ENCODE measurements at places on chromosomes 3 and 15.

GRCh38 chr3:121064121-121064520, 156.1 kb downstream of the STXBP5L start:
- DNase-seq: no peak

DNA sequence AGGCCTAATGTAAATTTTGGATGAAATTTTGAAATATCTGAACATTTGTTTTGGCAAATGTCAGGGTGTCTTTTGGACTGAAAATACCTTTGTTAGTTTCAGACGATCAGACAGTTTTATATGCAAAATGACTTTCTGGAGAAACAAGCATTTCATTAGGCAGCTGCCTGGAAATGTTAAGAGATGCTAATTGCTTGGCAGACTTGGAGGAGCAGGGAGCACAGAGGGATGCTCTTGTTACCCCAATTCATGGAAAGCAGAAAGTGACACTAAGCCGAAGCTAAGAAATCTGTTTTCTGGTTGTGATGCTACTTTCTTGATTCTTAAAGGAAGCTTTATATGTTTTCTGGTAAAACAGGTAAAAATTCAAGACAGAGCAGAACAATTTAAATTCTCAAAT, 204.3 kb upstream of the GBE1 start:
- DNase-seq: no peak

DNA sequence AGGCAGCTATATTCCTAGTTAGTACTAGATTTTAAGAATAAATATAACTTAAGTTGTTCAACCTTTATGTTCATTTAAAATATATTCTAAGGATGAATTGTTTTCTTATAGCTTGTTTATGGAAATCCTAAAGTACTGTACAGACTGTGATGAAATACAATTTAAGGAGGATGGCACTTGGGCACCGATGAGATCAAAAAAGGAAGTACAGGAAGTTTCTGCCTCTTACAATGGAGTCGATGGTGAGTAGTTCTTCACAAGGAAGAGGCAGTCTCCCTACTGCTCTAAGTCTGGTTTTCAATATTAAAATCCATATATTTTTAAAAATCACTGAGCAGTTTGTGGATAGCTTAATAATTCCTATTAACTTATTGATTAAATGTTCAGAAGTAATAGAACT, 29.6 kb downstream of the CALML4 start:
- no peak for DNase-seq

- DNase-seq: no peak
Measured at GRCh38 chr3:66035763-66036477, 2.8 kb downstream of the MAGI1 start.

DNA sequence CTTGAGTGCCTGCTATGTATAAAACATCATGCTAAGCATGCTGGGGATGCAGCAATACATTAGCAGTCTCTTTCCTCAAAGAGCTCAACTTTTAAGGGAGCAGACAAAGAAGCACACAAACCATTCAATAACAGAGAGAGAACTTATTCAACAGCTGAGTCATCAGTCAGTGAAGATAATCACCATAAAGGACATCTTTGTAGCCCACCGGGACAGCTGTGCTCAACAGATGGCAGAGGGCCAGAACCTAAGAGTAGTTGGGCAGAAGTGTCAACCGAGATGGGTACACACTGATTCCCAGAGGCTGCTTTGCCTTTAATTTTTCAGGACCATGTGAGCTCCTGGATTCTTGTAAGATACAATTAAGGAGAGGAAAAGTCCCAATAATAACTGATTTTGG, 4.2 kb upstream of the RAB8B start:
- DNase-seq: no peak

GRCh38 chr15:82181371-82181770, 81.2 kb downstream of the EFL1 start:
- DNase-seq: no peak

DNA sequence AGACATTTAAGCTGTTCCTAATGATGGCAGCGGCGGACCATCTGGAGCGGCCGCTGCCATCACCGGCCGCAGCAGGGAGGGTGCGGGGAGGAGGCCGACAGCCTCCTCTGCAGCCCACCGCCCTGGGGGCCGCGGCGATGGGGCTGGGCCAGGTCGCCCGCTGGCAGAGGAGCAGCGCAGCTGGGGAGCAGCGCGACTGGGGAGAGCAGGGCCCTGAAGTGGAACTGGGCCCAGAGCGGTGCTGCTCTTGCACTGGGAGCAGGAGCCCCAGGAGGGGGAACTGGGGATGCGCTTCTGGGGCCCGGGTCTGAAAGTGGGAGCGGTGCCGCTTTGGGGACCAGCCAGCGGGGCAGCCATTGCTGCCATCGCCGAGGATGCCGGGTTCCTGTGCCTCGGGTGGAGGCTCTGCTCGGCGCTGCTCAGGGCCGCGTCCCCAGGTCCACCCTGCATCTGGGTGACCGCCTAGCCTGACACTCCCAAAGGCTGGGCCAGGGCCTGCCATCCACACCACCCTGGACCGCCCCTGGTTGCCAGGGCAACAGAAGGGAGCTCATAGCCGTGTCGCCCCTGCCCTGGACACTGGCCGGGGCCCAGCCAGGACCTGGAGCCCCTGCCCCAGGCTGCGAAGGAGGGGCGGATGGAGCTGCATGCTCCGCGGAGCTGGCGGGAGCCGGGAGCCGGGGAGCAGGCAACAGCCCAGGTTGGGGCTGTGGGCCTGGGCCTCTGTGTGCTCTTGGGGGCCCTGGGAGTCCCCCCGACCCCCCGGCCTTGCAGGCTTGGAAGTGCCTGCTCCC, 15.5 kb upstream of the PLA2G4E start:
- no peak for DNase-seq

GRCh38 chr3:172726380-172726779, 15.5 kb upstream of the NCEH1 start:
- DNase-seq: no peak

DNA sequence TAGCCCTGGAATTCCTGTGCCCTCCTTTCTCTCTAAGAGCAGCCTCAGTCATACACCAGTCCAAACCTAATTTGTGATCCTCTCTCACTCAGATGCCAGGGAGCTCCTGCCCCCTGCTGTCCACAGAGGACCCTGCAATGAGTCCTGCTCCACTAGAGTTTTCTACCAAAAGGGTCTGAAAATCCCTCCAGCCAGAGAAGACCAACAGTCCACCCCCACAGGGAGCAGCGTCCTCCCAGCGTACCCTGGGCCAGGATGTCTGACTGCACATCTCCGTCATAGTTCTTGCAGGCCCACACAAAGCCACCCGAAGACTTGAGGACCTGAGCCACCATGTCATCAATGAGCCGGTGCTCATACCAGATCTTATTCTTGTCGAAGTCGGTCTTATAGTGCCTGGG, 15.4 kb downstream of the IDH2 start:
- DNase-seq: no peak

DNA sequence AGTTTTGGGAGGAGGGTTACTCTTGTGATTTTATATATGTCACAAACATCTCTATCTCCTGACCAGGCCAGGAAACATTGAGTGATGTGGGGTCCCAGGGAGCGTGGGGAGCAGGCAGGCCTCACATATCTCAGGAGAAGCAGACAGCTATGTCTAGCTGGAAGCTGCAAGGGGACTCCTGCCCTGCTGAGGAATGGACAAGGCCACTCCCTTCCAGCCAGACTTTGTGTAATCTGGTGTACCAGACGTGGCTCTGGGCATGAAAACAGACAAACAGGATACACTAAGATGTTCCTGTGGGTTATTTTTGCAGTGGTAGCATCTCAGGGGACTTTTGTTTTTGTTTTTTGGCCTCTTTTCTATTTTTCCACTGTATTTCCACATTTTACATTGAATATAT, 23.2 kb downstream of the CYP8B1 start:
- DNase-seq: no peak

DNA sequence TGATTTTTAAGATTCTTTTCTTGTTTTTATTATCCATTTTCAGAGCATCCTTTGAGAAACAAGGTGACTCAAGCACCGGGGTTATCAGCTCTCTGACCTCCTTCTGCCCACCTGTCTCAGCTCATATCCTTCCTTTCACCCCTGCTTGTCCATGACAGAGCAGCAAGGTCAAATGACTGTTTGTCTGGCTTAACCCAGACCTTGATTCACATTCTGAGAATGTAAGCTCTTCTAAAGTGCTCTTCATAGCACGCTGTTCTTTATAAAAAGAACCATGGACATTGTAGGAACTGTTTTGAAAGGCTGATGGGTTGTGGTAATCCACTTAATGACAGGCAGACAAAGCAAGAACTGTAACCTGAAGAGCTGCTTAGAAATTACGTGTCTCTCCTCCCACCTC, 122.5 kb downstream of the CHST2 start:
- DNase-seq: no peak

DNA sequence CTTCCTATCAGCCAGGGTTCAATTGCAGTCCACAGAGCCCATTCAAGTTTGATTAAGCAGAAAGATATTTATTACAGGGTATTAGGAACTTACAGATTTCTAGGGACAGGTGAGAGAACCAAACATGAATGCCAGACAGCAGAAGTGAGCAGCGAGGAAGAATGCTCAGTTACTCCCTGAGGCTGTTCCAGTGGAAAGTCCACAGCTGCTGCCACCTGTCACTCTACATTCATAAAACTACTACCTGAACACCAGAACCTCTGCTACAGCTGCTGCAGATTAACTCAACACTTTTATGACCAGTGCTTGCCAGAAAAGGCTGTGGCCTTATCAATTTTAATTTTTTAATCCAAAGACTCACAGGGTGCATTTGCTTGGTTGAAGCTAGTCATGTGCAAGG, 325.4 kb upstream of the ONECUT1 start:
- no peak for DNase-seq

DNA sequence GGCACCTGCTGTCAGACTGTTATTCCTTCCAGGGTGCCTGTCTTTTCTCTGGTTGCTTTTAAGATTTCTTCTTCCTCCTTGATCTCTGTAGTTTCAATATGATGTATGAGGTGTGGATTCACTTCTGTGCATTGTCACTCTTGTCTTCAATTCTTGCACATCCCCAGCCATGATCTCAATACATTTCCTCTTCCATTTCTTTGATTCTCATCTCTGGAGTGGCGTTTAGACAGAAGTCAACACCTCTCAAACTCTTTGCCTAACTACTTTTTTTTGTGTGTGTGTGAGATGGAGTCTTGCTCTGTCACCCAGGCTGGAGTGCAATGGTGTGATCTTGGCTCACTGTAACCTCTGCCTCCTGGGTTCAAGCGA, 224.4 kb upstream of the LYSMD4 start:
- DNase-seq: no peak

GRCh38 chr3:170815340-170815739, 54.7 kb downstream of the RPL22L1 start:
- DNase-seq: no peak

DNA sequence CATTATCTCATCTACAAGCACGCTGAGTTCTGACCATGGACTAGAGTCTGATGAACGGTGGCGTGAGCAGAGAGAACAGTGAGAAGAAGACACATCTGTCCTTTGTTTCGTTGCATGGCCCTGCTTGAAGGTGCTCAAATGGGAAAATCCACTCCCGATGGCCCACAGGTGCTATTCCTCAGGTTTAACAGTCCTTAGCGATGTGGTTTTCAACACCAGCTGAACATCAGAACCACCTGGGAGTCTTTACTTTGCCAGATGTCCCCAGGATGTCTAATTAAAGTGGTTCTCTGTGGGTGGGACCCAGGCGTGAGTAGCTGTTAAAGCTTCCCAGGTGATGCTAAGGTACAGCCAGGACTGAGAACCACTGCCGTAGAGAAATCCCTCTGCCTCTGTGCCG, 13.0 kb downstream of the ADAMTS17 start:
- no peak for DNase-seq

DNA sequence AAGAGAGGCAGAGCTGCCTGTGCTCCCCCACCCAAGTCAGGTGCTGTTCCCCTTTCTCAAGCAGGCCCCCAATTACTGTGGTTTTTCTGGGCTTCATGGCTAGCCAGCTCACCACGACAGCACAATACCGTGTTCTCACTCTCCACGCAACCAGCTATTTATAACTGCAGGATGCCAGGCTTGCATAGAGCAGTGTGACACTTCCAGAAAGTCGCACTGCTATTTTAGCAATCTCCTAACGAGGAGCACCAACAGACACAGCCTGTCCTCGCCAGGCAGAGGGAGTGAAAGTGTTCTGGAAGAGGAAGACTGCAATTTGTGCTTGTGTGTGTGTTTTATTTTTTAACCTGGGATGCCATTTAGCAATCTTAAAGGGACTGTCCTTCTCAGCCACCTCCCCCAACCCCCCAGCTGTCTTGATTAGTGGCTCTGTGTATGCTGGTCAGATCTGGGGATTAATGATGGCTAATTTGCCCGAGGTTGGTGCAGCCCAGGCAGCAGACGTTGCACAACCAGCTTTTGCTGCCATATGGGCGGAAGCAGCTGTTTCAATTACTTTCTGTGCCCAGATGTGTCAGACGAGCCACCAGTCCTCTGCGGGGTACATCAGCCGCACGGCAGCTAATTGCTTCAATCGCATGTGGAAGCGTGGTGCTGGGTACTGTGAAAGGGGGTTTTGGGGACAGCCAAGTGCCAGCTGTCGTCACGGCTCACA, 268.0 kb upstream of the ARRDC4 start:
- no peak for DNase-seq

DNA sequence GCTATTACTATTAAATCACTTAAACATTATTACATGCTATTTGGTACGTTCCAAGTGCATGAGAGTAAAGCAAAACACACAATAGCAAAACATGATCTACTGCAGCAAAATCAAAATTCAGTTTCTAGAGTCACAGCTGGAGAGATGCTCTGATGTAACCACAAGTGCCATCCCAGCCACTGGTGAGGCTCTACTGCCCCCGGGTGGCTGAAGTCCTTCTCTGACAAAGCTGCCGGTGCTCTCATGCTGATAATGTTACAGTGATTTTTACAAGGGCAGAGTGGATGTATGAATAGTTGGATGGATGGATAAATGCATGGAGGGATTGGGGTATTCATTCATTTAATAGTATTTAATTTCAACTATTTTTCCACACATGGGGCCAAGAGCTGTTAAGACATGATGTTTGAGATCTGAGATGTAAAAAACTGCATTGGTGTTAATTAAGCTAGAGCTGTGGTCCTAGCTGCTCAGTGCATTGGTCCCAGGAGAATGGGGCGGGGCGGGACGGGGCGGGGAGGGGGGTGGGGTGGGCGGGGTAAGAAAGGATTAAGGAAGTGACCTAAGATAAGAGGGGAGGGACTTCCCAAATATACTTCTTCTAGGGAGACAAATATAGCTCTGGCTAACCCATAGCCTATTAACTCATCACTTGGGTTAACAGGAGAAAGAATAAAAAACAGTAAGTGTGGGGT, 5.3 kb upstream of the SPESP1 start:
- peak; percentile 34 for DNase-seq

GRCh38 chr3:185137821-185138220, 15.0 kb downstream of the C3orf70 start:
- no peak for DNase-seq

DNA sequence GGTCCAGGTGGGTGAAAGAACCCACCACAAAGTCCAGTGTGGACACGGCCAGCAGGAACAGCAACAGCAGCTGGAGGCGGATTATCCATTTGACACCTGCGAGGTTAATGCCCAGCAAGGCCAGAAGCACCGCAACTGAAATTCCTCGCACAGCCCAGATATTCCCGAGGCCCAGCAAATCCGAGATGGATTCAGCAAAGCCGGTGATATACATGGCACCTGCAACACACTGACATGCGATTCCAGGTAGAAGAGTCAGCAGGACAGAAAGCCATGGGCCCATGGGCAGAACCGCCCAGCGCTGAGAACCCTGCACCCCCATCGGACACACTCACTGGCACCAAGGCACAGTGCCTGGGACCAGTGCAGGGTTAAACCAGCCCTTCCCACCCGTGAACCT, 34.8 kb downstream of the SLC12A8 start:
- DNase-seq: no peak

- no peak for DNase-seq
Measured at GRCh38 chr3:3578718-3579117, 220.5 kb upstream of the LRRN1 start.

GRCh38 chr3:72887705-72888545, at the start of gene GXYLT2:
TSS of gene GXYLT2 (plus strand) at chr3:72888046. CDS start at chr3:72888234, 188 bp downstream.
- DNase-seq: no peak

- DNase-seq: no peak
Measured at GRCh38 chr3:32113981-32114545, 7.6 kb downstream of the GPD1L start.
